ENCODE measurements at places on chromosomes 6 and 20. TPM values are rescaled to one million over a fixed set of nuclear protein-coding genes. Genes with fewer than 3 reads are reported as not detected.

The OOEP gene
- total RNA-seq, result 0.49 TPM

The SLC16A10 gene
- 0.14 TPM for total RNA-seq

The MEP1A gene
- total RNA-seq, result not detected

The EGFL8 gene
- 3.8 TPM for total RNA-seq

The INSM1 gene
- not detected for total RNA-seq

The IMPG1 gene
- total RNA-seq, result not detected

The SOX4 gene
- 24.2 TPM for total RNA-seq

The PACRG gene
- total RNA-seq, result not detected

The VWA7 gene
- total RNA-seq, result 0.34 TPM

The SAMD3 gene
- total RNA-seq, result 7.1 TPM

The LRRN4 gene
- 3.1 TPM for total RNA-seq

The FAM162B gene
- not detected for total RNA-seq

The TSBP1 gene
- total RNA-seq, result not detected

The NMBR gene
- not detected for total RNA-seq

The CD83 gene
- 8.0 TPM for total RNA-seq

The OLIG3 gene
- not detected for total RNA-seq

The OTOR gene
- not detected for total RNA-seq

The MYH7B gene
- 0.11 TPM for total RNA-seq

The ADGRB3 gene
- not detected for total RNA-seq

The TRIM15 gene
- total RNA-seq, result not detected

The FAM217A gene
- not detected for total RNA-seq

The LAMA4 gene
- total RNA-seq, result not detected

The RAD21L1 gene
- total RNA-seq, result not detected

The TRPC4AP gene
- total RNA-seq, result 55.5 TPM

The TRIM40 gene
- total RNA-seq, result not detected

The C20orf96 gene
- 1.7 TPM for total RNA-seq

The MUC22 gene
- not detected for total RNA-seq

The COX4I2 gene
- not detected for total RNA-seq

The FKBP1C gene
- total RNA-seq, result 3.1 TPM

The CCN6 gene
- total RNA-seq, result 0.11 TPM

The ROMO1 gene
- 271 TPM for total RNA-seq

The ASXL1 gene
- 31.7 TPM for total RNA-seq

The SPACA1 gene
- total RNA-seq, result not detected

The HLA-DRB1 gene
- not detected for total RNA-seq

The OR12D3 gene
- total RNA-seq, result not detected

The RAET1L gene
- total RNA-seq, result 1.1 TPM

The CAGE1 gene
- 0.07 TPM for total RNA-seq

The SIRPD gene
- not detected for total RNA-seq

The ZSCAN31 gene
- total RNA-seq, result 2.3 TPM

The APOM gene
- 1.3 TPM for total RNA-seq

Measured in foreskin keratinocyte (primary cell).